ENCODE measurements at places on chromosomes 13 and 19.

DNA sequence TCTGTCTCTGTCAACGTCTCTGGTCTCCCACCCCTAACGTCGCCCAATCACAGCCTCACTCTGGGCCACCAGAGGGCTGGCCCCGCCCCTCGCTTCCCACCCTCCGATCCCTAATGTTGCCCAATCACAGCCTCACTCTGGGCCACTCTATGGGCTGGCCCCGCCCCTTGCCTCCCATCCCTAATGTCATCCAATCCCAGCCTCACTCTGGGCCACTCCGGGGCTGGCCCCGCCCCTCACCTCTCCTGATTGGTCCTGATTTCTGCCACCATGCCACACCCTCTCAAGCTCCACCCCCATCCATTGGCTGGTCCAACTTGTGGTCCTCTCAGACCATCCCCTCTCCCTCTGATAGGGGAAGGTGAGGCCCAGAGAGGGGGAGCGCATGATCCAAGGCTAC, 24.9 kb downstream of the CELF5 start:
- no peak for DNase-seq

DNA sequence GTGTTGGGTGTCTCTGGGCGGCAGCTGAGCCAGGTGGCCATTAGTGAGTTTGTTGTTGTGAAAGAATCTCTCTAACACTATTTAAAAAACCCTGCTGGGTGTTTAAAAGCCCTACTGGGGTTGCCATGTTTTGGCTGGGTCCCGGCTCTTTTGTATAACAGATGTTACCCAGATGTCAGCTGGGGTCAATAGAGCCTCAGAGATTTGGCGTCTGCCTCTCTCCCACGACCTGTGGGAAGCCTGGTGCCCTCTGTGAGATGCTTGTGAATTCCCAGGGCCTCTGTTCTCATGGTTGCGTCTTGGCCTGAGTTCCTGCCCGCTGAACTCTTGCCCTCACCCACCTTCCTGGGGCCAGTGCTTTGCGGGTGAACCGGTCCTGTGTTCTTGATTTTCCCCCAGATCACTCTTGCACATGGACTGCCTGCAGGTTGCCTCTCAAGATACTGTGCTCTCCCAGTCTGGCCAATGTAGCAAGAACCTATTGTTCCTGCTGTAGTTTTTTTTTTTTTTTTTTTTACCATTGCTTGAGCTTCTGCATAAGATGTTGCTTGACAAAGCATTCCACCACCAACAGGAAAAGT, 9.5 kb downstream of the NFILZ start:
- no peak for DNase-seq

DNA sequence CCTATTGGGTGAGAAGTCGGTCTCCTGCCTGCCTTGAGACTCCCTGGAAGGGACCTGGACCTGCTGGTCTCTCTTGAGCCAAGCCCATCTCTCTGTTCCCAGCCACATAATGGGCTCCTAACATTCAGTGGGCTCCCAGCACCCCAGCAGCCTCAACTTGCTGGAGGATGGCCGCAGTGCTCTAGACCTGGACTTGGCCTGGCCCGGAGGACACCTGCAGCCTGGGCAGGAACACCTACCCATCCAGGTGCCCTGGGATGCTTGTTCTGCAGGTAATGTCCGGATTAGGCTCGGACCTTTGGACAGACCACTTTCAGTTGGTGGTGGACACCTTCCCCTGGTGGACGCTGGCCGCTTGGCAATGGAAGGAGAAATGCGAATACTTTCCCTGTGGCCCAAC, 214.6 kb downstream of the URI1 start:
- no peak for DNase-seq

GRCh38 chr19:46665072-46665471, 4.1 kb upstream of the DACT3 start:
- no peak for DNase-seq

GRCh38 chr19:10544242-10544752, 593 bp downstream of the ATG4D start:
- DNase-seq = no peak

GRCh38 chr19:33110137-33110910, 21.6 kb upstream of the WDR88 start:
- DNase-seq = no peak

GRCh38 chr19:34126966-34127365, 45.3 kb upstream of the LSM14A start:
- no peak for DNase-seq

DNA sequence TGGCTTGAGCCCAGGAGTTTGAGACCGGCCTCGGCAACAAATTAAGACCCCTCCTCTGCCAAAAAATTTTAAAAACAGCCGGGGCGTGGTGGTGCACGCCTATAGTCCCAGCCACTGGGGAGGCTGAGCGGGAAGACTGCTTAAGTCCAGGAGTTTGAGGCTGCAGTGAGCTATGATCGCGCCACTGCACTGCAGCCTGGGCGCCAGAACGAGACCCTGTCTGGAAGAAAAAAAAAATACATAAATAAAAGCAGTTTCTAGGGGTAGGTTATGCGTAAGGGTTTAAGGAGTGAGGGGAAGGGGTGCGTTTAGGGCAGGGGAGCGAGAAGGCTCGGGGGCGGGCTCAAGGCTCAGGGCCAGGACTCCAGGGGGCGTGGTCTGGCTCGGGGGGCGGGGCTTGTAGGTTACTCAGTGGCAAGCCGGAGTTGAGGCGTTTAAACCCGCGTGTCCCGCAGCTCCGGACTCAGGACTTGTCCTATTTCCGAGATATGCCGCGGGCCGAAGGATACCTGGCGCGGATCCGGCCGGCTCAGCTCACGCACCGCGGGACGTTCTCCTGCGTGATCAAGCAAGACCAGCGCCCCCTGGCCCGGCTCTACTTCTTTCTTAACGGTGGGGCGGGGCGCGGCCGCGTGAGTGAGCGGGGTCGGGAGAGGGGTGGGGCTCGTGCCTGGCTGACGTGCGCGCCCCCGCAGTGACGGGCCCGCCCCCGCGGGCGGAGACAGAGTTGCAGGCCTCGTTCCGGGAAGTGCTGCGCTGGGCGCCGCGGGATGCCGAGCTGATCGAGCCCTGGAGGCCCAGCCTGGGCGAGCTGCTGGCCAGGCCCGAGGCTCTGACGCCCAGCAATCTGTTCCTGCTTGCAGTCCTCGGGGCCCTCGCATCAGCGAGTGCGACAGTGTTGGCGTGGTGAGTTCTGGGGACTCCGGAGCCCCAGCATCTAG, 10.7 kb downstream of the SPACA6 start:
- peak; percentile 79 for DNase-seq

DNA sequence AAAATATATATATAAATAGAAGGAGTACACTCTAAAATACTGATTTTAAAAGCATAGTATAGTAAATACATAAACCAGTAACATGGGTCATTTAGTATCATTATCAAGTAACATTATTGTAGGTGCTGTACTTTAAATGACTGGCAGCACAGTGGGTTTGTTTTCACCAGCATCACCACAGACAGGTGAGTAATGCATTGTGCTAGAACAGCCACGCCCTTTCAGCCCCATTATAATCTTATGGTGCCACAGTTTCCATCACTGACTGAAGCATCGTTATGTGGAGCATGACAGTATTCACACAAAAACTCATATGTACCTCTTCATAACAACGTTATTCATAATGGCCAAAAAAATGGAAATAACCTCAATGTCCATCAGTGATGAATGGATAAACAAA, 88.3 kb downstream of the DHRS12 start:
- DNase-seq = no peak

- DNase-seq = no peak
Measured at GRCh38 chr13:33868343-33868994, 50.5 kb downstream of the RFC3 start.

- DNase-seq = no peak
Measured at GRCh38 chr19:13804830-13805683, 9.8 kb downstream of the ZSWIM4 start.

- DNase-seq = no peak
Measured at GRCh38 chr13:83780227-83780626, 102.0 kb downstream of the SLITRK1 start.

GRCh38 chr19:5933391-5934068, 19.5 kb downstream of the CAPS start:
- no peak for DNase-seq

DNA sequence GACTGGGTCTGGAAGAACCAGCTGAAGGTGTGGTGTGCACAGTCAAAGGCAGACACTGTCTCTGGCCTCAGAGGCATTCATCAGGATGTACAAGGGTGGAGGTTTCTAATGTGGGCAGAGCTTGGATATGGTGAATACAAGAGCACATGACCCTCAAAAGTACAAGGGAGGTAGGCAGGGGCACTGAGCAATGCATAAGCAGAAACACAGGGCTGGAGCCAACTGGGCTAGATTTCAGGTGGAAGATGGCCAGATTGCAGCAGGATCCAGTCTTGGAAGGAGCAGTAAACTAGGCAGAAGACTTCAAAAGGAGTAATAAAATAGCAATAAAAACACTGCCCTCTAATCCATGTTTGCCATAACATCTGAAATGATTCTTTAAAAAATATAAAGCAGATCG, 417.1 kb downstream of the OLFM4 start:
- DNase-seq = no peak

GRCh38 chr13:111323950-111324651, 3.7 kb downstream of the TEX29 start:
- DNase-seq = no peak

GRCh38 chr13:102466610-102467190, 64.9 kb upstream of the FGF14 start:
- no peak for DNase-seq

GRCh38 chr13:64180756-64181155, 2765.1 kb upstream of the PCDH20 start:
- DNase-seq = no peak

GRCh38 chr19:47002853-47003610, 16.6 kb upstream of the NPAS1 start:
- no peak for DNase-seq

GRCh38 chr13:70253411-70253810, 145.2 kb upstream of the KLHL1 start:
- no peak for DNase-seq

DNA sequence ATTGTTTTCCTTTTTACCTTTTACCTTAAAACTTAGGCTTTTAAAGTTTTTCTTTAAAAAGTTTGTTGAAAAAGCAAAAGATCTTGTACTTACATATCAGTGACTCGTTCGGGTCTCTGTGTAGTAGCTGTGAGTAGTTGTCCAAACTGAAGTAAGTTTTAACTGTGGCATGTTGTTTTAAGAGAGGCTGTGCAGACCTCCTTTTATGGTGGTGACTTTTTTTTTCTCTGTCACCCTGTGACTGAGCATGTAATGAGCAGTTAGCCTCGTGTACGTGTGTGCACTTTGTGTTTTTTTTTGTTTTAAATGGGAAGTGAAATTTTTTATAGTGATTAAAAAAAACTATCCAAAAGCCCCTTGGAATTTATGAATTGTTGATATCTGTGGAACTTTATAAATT, at the start of gene GPR183:
GPR183 (minus strand) TSS at position 153 of the 400 bp plus-strand sequence. CDS start 11,254 bp downstream, outside the sequence.
- no peak for DNase-seq

DNA sequence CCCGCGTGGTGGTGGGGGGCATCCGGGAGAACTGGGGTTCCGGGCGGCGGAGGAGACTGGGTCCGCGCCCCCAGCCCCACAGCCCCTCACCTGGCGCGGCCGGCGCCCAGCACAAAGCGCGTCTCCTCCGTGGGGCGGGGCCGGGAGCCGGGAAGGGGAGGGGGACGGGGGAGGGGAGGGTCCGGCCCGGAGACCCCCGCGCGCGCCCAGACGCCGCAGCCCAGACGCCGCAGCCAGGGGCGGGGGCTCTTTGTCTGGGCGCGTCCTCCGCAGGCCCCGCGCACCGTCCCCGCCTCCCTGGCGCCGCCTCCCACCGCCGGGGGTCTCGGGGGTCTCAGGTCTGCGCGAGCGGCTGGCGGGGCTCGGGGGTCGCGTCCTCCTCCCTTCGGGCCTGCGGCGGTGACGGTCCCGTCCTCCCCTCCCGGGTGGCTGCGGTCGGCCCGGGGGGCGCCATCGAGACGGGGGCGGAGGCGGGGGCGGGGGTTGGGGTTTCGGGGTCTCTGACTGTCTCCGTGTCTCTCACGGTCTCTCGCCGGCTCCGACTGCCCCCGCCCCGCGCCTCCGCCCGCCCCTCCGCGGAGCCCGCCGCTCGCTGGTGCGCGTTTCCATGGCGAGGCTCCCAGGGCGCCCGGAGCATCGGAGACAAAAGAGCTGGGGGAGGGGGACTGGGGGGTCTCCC, at the start of gene PLPPR3:
PLPPR3 (minus strand) TSS at position 131 of the 679 bp plus-strand sequence. CDS start 396 bp downstream, outside the sequence.
- DNase-seq = no peak

- no peak for DNase-seq
Measured at GRCh38 chr19:34963573-34964406, at the start of gene ZNF792. ZNF792 (minus strand) TSS chr19:34964229; CDS start chr19:34963662, 567 bp downstream.

GRCh38 chr19:50654882-50655281, 5.6 kb downstream of the C19orf81 start:
- no peak for DNase-seq

DNA sequence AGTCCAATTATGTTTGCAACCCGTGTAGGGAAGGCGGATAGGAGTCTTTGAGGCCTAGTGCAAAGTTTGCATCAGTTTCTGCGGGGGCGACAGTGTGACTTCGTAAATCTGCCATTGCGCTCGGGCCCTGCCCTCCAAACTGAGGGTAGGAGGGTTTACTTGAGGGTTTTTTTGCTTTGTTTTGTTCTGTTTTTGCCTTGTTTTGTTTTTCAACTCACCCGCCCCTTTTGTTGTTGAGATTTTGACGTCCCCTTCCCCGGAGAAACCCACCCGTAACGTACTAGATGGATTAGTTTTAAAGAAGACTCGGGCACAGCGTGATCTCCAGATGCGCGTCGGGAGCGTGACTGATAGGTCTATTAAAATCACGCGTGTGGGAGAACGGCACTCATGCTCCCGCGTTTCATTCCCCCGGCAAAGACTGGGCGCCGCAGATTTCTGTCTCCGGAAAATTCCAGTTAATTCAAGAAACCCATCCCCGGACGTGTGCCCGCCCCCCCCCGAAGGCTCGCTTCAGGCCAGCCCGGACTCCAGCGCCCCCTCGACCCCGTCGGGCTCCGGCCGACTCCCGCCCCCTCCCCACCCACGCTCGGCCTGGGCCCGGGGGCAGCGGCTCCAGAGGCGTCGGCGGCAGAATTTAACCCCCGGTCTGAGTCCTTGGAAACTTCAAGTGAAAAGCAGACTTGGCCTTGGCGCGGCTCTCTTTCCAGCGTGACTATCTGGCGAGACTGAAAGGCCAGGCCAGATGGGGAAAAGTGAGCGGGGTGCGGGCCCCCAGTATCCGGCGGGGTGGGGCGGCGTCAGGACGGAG, 5.0 kb downstream of the SOX1 start:
- DNase-seq = no peak

DNA sequence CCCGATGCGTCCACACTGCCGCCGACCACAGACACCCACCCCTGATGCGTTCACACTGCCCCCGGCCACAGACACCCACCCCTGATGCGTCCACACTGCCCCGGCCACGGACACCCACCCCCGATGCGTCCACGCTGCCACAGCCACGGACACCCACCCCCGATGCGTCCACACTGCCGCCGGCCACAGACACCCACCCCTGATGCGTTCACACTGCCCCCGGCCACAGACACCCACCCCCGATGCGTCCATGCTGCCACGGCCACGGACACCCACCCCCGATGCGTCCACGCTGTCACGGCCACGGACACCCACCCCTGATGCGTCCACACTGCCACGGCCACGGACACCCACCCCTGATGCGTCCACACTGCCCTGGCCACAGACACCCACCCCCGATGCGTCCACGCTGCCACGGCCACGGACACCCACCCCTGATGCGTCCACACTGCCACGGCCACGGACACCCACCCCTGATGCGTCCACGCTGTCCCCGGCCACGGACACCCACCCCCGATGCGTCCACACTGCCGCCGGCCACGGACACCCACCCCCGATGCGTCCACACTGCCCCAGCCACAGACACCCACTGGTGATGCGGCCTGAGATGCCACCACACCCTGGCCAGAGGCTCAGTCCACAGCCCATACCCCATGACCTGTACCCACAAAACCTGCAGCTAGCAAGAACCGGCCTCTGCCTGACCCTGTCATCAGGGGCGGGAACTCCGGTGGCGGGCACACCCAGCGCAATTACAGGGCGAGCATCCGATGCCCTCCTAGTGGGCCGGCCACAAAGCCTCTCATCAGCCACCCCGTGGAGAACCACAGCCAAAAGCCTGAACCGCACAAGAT, 28.4 kb downstream of the RASA3 start:
- DNase-seq = no peak
